CD4-positive, alpha-beta T cell (primary cell): ENCODE measurements at places on chromosomes 1 and 21. TPM values are rescaled to one million over a fixed set of nuclear protein-coding genes. Genes with fewer than 3 reads are reported as not detected.

NFASC gene
- not detected for total RNA-seq

LINGO4 gene
- total RNA-seq, result 0.06 TPM

GRCh38 chr1:158087320-158087927 lies 93.3 kb upstream of the CD1D start:
- H3K4me3 ChIP-seq, result no peak overlapping the region
- no peaks in the 10 kb centered on the region for H3K4me1 ChIP-seq
- H3K36me3 ChIP-seq, result no peaks in the 10 kb centered on the region
- DNase-seq, result no peak
- H3K27me3 ChIP-seq, result no peaks in the 10 kb centered on the region

GRCh38 chr1:21607549-21608529 lies 61.3 kb downstream of the RAP1GAP start:
- H3K36me3 ChIP-seq, result no peaks in the 10 kb centered on the region
- DNase-seq, result no peak
- H3K4me1 ChIP-seq, result peaks cover 6% of the 10 kb centered on the region

- H3K36me3 ChIP-seq, result no peaks in the 10 kb centered on the region
- H3K27ac ChIP-seq, result no peak overlapping the region
- no peak for DNase-seq
- H3K4me3 ChIP-seq, result no peak overlapping the region
Measured at GRCh38 chr1:34603594-34603993, 151.3 kb upstream of the GJB5 start.

DNA sequence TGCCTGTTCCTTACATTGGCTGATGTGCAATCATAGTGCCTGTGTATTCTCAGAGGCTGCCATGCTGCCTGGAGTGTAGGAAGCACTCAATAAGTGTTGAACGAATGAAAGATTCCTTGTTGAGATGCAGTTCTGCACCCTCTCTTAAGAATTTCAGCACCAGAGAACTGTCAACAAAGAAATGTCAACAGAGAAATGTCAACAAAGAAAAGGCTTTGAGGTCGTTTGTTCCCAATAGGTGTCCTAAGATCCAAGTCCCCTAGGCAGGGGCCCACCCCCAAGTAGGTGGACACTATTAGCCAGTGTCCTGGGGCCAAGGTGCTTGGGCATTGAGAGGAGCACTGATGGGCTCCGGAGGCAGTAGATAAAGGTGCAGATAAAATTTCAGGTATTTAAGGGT lies 12.6 kb downstream of the KCND3 start:
- no peak overlapping the region for H3K4me3 ChIP-seq
- H3K4me1 ChIP-seq, result no peaks in the 10 kb centered on the region
- H3K27ac ChIP-seq, result no peak overlapping the region
- no peaks in the 10 kb centered on the region for H3K36me3 ChIP-seq

DNA sequence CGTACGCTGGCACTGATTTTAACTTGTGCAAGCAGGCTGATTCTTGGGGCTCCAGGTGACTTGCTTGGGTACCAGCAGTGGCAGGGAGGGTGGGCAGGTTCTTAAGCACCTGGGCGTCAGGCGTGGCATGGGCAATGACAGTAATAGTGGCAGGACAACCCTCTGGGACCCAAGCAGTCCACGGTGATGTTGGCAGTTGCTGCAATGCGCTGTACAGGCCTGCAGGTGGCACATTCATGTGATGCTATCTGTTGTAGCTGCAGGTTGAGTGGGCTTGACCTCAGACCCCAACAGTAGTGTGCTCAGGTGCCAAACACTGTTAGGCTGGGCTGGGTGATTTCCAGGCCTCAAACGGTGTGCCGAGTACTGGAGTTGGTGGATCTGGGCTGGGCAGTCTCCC lies 10.2 kb upstream of the OR10J4 start:
- H3K36me3 ChIP-seq, result no peaks in the 10 kb centered on the region
- H3K27me3 ChIP-seq, result peaks cover 8% of the 10 kb centered on the region
- H3K4me1 ChIP-seq, result no peaks in the 10 kb centered on the region
- no peak overlapping the region for H3K27ac ChIP-seq

DNA sequence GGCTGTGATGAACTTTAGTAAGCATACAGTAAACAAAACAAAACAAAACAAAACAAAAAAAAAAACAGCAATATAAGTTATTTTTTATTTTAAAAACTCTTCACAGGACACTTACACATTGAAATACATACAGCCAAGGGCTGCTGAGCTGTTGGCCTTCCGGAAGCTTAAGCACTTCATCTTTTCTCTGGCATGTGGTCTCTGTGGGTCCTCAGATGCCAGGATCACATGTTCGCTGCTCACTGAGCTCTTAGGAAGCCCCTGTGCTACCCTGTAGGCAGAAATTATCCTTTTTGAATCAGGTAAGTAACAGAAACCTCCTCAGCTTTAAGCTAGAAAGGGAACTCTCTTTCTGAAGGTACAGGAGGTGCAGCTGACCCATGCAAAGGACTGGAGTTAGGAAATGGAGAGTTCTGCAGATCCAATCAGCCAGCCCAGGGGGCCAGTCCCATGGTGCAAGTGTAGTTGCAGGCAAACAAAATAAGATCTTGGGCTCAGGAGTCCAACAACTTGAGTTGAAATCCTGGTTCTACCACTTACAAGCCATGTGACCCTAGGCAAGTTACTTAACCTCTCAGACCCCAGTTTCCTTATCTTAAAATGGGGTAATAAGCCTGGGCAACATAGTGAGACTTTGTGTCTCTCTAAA lies 22.4 kb upstream of the MED18 start:
- no peak overlapping the region for H3K27ac ChIP-seq
- peaks cover 2% of the 10 kb centered on the region for H3K27me3 ChIP-seq

GRCh38 chr1:147389532-147390184 lies 147.2 kb downstream of the CHD1L start:
- no peak for DNase-seq
- no peak overlapping the region for H3K27ac ChIP-seq

DNA sequence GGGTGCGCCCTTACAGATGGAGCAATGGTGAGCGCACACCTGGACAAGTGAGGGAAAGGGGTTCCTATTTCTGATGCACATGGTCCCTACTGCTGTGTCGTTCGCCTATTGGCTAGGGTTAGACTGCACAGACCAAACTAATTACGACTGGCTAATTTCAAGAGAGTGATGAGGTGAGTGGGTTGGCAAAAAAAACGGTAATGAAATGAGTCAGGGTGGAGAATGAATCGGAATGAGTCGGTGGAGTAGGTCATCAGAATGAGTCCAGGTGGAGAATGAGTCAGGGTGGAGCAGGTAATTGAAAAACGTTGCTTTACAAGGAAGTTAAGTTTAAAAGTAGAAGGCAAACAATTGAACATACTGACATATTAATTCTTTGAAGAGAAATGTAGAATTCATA lies 79.8 kb downstream of the WDR4 start:
- no peak for DNase-seq
- no peak overlapping the region for H3K27ac ChIP-seq
- no peaks in the 10 kb centered on the region for H3K36me3 ChIP-seq
- H3K4me3 ChIP-seq, result no peak overlapping the region
- H3K4me1 ChIP-seq, result no peaks in the 10 kb centered on the region

- H3K27ac ChIP-seq, result no peak overlapping the region
- H3K4me3 ChIP-seq, result no peak overlapping the region
- H3K36me3 ChIP-seq, result no peaks in the 10 kb centered on the region
- H3K4me1 ChIP-seq, result no peaks in the 10 kb centered on the region
- H3K27me3 ChIP-seq, result no peaks in the 10 kb centered on the region
Measured at GRCh38 chr1:147185432-147185831, 13.2 kb upstream of the PRKAB2 start.

- no peak overlapping the region for H3K27ac ChIP-seq
- DNase-seq, result no peak
- no peaks in the 10 kb centered on the region for H3K36me3 ChIP-seq
Measured at GRCh38 chr1:233518344-233518743, 95.6 kb upstream of the KCNK1 start.
